ENCODE measurements at places on chromosomes 5 and 9.

DNA sequence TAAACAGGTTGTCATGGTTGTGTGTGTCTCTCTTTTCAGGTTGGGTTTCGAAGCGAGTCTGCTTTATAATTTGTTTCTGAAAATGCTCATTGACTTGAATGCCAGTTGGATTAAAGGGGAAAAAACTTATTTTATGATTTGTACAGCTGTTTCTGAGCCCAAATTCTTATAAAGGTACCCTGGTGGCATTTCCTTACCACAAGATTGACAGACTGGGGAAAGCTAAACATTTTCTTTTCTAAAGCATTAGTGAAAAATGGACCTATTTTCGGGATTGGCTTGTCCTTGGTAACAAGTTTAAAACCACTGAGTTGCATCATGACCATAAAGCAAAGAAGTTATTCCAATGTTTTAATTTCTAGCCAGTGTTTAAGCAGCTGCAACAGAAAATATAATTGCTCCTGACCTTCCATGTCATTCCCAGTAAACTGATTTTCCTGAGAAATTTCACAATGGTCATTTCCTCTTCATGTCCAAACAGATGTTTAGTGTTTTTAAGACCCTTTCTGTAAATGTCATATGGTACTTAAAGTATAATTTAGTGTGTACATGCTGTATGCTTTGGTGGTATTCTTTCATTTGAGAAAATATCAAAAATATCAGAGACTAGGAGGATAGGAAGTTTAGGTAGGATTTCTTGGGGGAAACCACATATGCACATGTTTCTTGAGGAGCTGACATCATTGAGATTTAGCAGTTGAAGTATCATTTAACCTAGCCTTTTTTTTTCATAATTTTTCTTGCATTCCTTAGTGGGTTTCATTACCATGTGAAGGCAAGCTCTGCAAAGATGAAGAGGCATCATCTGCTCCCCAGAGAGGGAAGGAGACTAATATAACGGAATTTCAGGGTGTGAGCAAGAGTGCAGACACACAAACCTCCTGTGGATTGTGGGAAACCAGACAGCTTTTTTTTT is 667.1 kb upstream of the RGMB start:
- H3K4me1 ChIP-seq, result no peaks in the 10 kb centered on the region
- no peak for DNase-seq

DNA sequence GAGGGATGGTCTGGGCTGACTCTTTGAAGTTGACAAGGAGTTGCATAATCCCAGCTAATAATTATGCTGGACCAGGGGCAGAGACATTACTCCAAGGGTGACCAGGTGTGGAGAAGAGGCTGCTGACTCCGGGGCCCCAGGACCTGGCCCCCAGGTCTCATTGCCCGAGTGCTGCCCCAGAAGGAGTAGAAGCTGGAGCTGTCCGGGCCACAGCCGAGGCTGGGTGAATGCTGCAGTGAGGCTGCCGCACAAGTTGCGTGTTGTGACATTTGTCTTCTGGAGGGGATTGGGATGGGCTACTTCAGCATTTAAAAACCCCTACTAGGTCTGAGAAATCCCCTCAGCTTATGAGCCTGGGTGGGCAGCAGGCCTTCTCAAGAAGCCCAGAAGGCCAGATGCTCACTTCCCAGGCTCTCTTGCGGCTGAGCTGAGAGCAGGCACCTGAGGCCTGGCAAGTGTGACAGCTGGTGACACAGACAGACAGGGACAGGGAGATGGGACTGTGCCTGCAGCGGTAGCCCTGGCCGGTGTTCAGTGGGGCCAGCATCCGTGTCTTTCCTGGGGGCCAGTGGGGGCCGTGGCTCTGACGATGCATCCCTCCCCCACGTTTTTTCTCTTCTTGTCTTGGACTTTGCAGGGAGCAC is 122.8 kb downstream of the KCNIP1 start:
- H3K27ac ChIP-seq, result no peak overlapping the region
- H3K4me1 ChIP-seq, result no peaks in the 10 kb centered on the region
- no peak overlapping the region for H3K4me3 ChIP-seq
- H3K27me3 ChIP-seq, result no peaks in the 10 kb centered on the region
- DNase-seq, result no peak

GRCh38 chr5:88269222-88269771 is 652 bp upstream of the TMEM161B start:
- no peak overlapping the region for H3K27ac ChIP-seq
- no peak for DNase-seq
- H3K27me3 ChIP-seq, result no peaks in the 10 kb centered on the region
- peak overlapping the region; percentile 85 for H3K4me3 ChIP-seq
- H3K36me3 ChIP-seq, result no peaks in the 10 kb centered on the region
- no peaks in the 10 kb centered on the region for H3K4me1 ChIP-seq

- H3K27ac ChIP-seq, result no peak overlapping the region
- no peaks in the 10 kb centered on the region for H3K36me3 ChIP-seq
- no peak for DNase-seq
- no peaks in the 10 kb centered on the region for H3K4me1 ChIP-seq
- no peaks in the 10 kb centered on the region for H3K27me3 ChIP-seq
Measured at GRCh38 chr9:9002826-9003583, 1203.4 kb upstream of the DMAC1 start.

GRCh38 chr9:129341171-129341986 is 163.3 kb upstream of the IER5L start:
- no peaks in the 10 kb centered on the region for H3K27me3 ChIP-seq
- H3K4me3 ChIP-seq, result no peak overlapping the region
- H3K27ac ChIP-seq, result peak overlapping the region; percentile 7
- H3K36me3 ChIP-seq, result no peaks in the 10 kb centered on the region

GRCh38 chr9:76637416-76637815 is 126.8 kb upstream of the PCA3 start:
- DNase-seq, result no peak
- peaks cover 47% of the 10 kb centered on the region for H3K36me3 ChIP-seq
- H3K4me1 ChIP-seq, result peaks cover 3% of the 10 kb centered on the region
- no peaks in the 10 kb centered on the region for H3K27me3 ChIP-seq

- H3K27me3 ChIP-seq, result no peaks in the 10 kb centered on the region
- no peak overlapping the region for H3K4me3 ChIP-seq
- no peaks in the 10 kb centered on the region for H3K4me1 ChIP-seq
Measured at GRCh38 chr5:19285286-19285685, 702.7 kb downstream of the CDH18 start.

GRCh38 chr5:96348536-96348935 is 84.5 kb downstream of the PCSK1 start:
- no peak overlapping the region for H3K4me3 ChIP-seq
- no peaks in the 10 kb centered on the region for H3K4me1 ChIP-seq
- no peaks in the 10 kb centered on the region for H3K36me3 ChIP-seq
- H3K27me3 ChIP-seq, result no peaks in the 10 kb centered on the region

DNA sequence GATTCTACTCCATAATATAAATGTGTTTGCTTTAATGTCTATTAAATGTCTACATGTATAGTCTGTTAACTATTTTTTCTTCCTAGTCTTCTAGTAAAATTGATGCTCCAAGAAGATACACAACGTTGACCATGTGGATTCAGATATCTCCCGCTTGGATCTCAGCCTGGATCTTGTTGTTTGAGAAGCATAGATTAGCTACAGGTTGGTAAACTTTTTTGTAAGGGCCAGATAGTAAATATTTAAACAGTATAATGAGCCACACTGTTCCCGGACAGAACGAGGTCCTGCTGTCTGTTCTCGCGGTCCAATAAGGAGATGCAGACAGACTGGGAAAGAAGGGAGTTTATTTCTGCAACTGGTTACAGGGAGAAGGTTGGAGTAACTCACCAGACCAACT is 86.2 kb upstream of the IL12B start:
- no peaks in the 10 kb centered on the region for H3K4me1 ChIP-seq
- no peak overlapping the region for H3K4me3 ChIP-seq
- no peak for DNase-seq
- H3K36me3 ChIP-seq, result no peaks in the 10 kb centered on the region

DNA sequence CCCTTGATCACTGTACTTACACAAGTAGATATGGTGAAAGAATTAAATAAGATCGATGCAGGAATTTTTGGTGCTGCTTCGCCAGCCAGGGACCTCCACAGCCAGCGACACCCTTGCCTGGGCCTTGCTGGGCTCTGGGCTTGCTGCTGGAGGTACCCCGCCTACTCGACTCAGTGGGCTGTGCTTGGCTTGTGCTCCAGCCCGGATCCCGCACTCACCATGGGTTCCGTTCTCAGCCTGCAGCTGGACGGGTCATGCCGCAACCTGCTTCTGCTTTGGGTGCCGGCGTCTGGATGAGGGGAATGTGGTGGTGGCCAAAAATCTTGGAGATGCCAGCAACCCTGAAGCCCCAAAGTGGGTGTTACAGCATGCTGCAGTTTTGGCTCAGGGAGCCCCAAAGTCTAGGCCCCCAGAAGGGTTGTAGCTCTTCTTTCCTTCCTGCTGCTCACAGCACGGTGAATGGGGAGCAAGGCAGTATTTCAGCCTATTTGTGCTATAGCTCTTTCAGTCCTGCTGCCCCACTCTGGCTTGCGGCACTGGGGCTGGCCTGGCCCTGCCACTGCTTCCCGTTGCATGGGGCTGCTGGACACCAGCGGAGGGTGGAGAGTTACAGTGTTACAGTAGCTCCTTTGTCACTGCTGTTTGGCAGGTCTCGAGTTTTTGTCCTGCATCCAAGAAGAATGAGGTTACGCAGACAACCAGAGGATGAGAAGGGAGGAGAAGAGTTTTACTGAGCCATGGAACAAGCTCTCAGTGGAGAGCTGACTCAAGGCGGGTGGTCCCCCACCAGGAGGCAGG is 48.0 kb downstream of the TARS1 start:
- no peak overlapping the region for H3K4me3 ChIP-seq
- no peak for DNase-seq
- H3K36me3 ChIP-seq, result no peaks in the 10 kb centered on the region
- no peaks in the 10 kb centered on the region for H3K4me1 ChIP-seq
- H3K27me3 ChIP-seq, result no peaks in the 10 kb centered on the region
- no peak overlapping the region for H3K27ac ChIP-seq

DNA sequence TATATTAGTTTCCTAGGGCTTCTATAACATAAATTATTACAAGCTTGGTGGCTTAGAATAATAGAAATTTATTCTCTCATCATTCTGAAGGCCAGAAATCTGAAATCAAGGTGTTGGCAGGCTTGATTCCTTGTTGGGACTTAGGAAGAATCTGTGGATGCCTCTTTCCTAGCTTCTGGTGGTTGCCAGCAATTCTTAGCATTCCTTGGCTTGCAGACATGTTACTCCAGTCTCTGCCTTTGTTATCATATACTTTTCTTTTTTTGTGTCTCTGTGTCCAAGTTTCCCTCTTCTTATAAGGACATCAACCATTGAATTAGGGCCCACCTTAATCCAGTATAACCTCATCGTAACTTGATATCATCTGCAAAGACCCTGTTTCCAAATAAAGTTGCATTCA is 31.4 kb downstream of the CTNNA1 start:
- no peaks in the 10 kb centered on the region for H3K4me1 ChIP-seq
- no peak overlapping the region for H3K27ac ChIP-seq
- H3K36me3 ChIP-seq, result peaks cover 27% of the 10 kb centered on the region
- H3K27me3 ChIP-seq, result no peaks in the 10 kb centered on the region

- H3K36me3 ChIP-seq, result no peaks in the 10 kb centered on the region
- no peak for DNase-seq
- H3K4me1 ChIP-seq, result peaks cover 5% of the 10 kb centered on the region
- H3K27me3 ChIP-seq, result no peaks in the 10 kb centered on the region
Measured at GRCh38 chr5:89275066-89275855, 392.3 kb upstream of the MEF2C start.

DNA sequence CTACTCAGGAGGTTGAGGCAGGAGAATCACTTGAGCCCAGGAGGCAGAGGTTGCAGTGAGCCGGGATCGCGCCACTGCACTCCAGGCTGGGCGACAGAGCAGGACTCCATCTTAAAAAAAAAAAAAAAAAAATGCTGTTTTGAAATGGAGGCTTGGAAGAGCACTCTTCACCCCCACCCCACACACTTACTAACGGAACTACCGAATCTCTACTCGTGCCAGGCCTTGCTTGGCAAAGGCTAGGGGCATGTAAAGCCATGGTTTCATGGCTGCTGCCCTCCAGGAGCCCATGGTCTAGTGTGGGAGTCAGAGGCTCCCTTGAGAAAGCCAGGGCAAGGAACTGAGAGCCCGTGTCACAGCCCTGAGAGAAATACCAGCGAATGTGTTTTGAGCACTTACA is 21.3 kb downstream of the PCDHGC5 start:
- peak overlapping the region; percentile 99 for H3K27ac ChIP-seq
- H3K4me1 ChIP-seq, result peaks cover 31% of the 10 kb centered on the region
- no peak for DNase-seq
- no peaks in the 10 kb centered on the region for H3K27me3 ChIP-seq
- no peak overlapping the region for H3K4me3 ChIP-seq
- H3K36me3 ChIP-seq, result no peaks in the 10 kb centered on the region

GRCh38 chr9:108272349-108272899 is 583.4 kb downstream of the ACTL7B start:
- H3K36me3 ChIP-seq, result no peaks in the 10 kb centered on the region
- H3K4me1 ChIP-seq, result no peaks in the 10 kb centered on the region
- DNase-seq, result peak; percentile 13

- no peaks in the 10 kb centered on the region for H3K36me3 ChIP-seq
- no peak for DNase-seq
Measured at GRCh38 chr9:95570150-95570549, 53.4 kb upstream of the PTCH1 start.

- peak overlapping the region; percentile 99 for H3K27ac ChIP-seq
- H3K36me3 ChIP-seq, result no peaks in the 10 kb centered on the region
- peak overlapping the region; percentile 91 for H3K4me3 ChIP-seq
- DNase-seq, result no peak
Measured at GRCh38 chr9:93132287-93132927, 1.6 kb downstream of the NINJ1 start.

DNA sequence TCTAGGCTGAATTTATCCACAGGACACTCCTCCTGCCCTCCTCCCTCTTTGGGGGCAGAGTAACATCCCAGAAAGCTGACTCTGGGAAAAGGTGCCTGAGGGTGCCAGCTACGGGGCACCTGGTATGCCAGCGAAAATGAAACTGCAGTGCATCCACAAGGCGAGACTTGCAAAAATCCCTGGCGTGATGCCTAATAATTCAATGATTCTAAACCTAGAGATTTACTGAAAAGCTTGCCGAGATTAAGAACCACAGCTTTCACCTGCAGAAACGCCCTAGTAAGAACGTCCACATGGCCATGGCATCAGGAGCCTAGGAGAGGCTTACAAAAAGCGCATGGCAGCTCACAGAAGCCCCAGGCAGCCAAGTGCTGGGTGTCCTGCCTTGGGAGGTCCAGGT is 20.9 kb downstream of the CCNJL start:
- no peak for DNase-seq
- no peak overlapping the region for H3K4me3 ChIP-seq
- no peaks in the 10 kb centered on the region for H3K27me3 ChIP-seq
- H3K27ac ChIP-seq, result no peak overlapping the region
- no peaks in the 10 kb centered on the region for H3K4me1 ChIP-seq
- no peaks in the 10 kb centered on the region for H3K36me3 ChIP-seq
